CD8-positive, alpha-beta T cell (primary cell): ENCODE measurements at places on chromosomes 3 and 15. TPM values are rescaled to one million over a fixed set of nuclear protein-coding genes. Genes with fewer than 3 reads are reported as not detected.

DNA sequence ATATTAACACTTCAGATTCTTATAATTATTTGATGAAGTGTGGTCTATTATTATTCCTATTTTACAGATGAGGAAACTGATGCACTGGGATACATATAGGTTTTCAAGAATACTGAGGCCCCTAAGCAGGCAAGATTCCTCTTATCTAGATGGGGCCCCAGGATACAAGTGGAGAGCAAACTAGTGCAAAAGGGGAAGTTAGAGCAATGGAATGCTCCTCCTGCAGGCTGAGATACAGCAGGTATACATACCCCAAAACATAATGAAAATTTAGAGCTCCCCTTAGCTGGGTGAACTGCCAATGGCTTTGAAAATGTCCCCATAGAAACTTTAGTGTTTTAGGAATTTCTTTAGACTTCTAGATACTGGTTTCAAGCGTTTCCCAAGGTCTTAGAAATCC, 247.1 kb downstream of the CHST2 start:
- no peak for DNase-seq

- DNase-seq = no peak
Measured at GRCh38 chr15:89680282-89680873, 1.2 kb upstream of the PLIN1 start.

EXD1 gene
- total RNA-seq = not detected

GRCh38 chr3:101851072-101851770, 1.9 kb downstream of the NFKBIZ start:
- DNase-seq = no peak

CACNA1D gene
- total RNA-seq = not detected

- DNase-seq = no peak
Measured at GRCh38 chr3:195441476-195441991, 1.3 kb downstream of the ACAP2 start.

GPR15 gene
- 9.3 TPM for total RNA-seq

GRCh38 chr3:15092686-15093085, 6.3 kb downstream of the RBSN start:
- DNase-seq = no peak

- DNase-seq = no peak
Measured at GRCh38 chr3:151604891-151605290, 128.8 kb upstream of the AADACL2 start.

- no peak for DNase-seq
Measured at GRCh38 chr15:37877851-37878741, 56.3 kb upstream of the TMCO5A start.

PLAAT1 gene
- total RNA-seq = not detected

DNA sequence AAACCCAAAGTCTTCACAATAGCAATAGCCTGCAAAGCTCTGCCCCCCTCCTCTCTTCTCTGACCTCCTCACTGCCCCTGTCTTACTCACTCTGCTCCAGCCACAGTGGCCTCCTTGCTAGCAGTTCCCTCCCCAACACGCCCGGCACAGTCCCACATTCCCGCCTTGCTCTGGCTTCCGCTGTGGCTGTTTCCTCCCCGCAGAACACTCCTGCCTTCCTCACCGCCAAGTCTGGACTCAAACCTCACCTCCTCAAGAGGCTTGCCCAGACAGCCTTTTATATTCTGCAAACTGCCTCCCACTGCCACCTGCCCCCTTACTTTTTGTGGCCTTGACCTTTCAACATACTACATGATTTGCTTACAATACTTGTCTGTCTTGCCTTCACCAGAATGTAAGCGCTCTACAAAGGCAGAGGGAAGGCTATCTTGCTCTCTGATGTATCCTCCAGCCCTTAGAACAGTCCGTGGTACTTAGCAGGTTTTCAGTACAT, 406 bp upstream of the MPI start:
- no peak for DNase-seq

ISLR gene
- not detected for total RNA-seq

ARPIN gene
- total RNA-seq = not detected

DNA sequence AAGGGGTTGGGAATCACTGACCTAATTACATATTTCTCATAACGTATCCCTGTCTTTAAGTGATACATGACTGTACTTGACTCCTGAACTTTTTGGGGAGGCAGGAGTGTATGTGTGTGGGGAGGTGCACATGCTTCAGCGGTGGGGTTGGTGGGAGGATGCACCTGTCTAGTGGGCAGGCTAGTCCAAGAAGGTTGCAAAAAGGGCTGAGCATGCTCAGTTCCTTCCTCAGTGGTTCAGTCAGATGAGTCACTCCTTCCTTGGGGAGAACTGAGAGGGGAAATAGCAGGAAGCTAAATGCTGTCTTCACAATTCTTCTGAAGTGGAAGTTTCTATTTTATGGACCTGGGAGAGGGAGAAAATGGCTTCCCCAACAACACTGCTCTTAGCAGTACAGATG, 24.6 kb upstream of the AP4E1 start:
- no peak for DNase-seq

DNA sequence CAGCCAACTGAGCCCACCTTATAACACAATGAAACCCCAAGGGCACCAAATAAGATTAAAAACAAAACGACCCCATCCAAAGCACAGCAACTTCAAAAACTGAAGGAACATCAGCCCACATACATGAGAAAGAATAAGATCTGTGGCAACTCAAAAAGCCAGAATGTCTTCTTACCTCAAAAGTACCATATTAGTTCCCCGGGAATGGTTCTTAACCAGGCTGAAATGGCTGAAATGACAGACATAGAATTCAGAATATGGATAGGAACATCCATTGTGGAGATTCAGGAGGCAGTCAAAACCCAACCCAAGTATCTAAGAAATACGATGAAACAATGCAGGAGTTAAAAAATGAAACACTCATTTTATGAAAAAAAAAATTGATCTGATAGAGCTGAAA, 222.3 kb downstream of the SCAPER start:
- no peak for DNase-seq

DNA sequence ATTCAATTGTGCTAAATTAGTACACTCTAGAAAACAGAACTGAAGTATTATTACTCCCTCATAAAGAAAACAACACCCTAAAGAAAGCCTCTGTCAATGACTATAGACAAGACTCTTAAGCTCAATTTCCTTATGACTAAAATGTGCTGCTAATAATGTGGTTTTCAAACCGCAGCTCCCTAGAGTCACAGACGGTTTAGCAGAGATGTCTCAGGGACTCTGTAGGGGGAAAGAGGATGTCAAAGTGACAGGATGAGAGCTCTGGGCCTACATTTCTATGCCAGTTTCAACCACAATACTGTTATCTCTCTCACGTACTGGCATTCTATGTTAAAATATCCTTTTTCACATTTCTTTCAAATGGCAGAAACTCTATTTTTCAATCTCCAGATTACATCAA, 37.6 kb upstream of the WDR49 start:
- no peak for DNase-seq

MME gene
- total RNA-seq = 0.81 TPM

DNA sequence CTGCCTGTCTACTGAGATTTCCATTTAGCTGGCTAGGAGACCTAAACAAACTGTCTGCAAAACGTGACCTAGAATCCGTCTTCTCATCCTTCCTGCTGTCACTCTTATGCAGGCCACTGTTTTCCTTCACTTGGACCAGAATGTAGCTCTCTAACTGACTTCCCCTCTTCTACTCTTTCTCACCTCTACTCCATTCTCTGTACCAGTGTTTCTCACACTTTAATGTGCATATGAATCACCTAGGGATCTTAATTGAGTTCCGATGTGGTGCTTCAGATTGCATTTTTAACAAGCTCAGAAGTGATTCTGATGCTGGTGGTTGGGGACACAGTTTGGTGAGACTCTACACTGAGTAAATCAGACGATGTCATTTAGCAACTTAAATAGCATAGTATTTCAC, 1.6 kb upstream of the GBE1 start:
- no peak for DNase-seq

- DNase-seq = no peak
Measured at GRCh38 chr15:60137711-60138396, 133.7 kb downstream of the FOXB1 start.

- DNase-seq = no peak
Measured at GRCh38 chr3:192915304-192915703, 2.4 kb downstream of the MB21D2 start.

ZNF502 gene
- total RNA-seq = 6.3 TPM

- DNase-seq = no peak
Measured at GRCh38 chr15:52030010-52030409, 11.0 kb downstream of the MAPK6 start.

DNA sequence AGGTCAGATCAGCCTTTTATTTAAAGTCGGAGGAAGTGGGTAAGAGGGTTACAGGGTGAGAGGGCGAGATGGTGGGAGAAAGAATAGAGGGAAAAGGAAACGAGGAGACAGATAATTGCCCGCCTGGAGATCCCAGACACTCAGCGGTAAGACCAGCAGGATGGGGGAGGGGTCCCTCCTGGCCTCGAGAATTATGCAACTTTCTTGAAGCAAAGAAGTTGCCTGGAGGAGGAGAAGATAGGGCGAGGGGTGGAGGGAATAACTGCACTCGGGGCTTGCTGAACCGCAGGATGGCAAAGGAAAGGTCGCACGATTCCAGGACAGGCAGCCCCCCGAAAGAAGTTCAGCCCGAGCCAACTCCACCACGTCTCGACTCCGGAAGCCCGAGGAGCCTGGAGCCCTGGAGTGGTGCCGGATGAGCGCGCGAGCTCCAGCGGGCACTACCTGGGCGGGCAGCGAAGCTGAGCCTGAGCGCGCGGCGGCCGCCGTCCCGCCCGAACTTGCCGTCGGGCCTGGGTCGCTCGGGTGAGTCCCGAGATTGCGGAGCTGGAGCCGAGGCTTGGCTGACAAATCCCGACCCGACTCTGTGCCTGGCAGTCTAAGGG, 402 bp downstream of the WWTR1 start:
- DNase-seq = peak; percentile 49

DNA sequence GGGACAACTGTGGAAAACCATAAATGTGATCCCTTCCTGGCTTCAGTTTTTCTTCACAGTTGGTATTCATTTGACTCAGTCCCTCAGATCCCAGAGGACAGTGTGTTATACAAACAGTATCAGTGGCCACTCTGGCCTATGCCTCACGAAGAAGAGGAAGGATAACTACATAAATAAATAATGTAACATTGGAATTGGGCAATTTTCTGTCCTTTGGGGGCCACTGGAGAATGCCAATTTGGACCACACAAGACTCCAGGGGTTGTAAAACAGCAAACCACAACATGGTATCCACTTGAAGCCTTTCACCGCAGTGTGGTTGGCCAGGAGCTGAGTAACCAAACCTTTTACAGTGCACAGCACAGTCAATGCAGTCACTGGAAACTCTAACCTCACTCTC, 1077.0 kb downstream of the ROBO2 start:
- no peak for DNase-seq

A4GNT gene
- not detected for total RNA-seq

DNA sequence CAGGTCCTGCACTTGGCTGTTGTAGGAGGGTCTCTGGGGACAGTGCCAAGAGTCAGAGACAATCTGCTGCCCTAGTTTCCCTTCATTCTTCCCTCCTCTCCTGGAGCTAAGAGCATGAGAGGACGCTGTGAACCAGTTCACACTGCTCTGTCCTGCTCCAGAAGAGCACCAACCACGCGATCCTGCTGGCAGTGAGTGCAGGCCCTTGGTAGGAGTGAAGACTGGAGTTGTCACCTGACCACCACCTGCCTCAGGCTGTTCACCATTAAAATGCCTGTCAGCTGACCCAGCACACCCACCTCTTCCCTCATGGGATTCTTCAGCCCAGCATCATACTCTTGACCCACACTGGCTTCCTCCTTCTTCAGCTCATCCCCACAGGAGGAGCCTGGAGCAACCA, 2.9 kb downstream of the TM6SF1 start:
- DNase-seq = no peak

DNA sequence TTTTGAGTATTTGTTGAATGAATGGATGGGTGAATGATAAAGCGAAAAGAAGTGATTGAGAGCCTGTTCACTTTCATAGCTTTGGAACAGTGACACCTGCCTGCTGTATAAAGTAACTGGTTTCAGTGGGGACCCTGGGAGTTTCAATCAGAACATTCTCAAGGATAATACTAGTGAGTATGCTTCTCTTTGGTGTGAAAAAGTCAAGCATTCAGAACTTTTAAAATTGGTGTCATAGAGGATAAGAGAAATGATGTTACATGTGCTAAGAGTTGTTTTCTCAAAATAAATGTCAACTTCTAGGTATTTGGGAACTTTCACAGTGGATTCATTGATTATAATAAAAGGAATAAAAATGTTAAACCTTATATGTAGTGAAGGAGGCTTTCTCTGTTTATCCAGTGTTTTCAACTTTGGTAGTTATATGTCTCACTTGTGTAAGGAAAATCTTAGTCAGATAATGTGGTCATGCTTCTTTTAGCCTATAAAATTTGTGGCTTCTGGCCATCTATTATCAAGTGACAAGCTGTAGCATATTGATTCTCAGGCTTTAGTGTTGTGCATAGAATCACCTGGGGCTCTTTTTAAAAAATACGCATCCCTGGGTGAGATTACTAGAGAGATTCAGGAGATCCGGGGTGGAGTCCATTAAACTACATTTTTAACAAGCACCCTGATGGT, 11.9 kb downstream of the LRCH3 start:
- no peak for DNase-seq
